ENCODE measurements at places on chromosomes 11 and 22.

- DNase-seq, result no peak
Measured at GRCh38 chr22:41401781-41402648, 20.3 kb downstream of the TEF start.

DNA sequence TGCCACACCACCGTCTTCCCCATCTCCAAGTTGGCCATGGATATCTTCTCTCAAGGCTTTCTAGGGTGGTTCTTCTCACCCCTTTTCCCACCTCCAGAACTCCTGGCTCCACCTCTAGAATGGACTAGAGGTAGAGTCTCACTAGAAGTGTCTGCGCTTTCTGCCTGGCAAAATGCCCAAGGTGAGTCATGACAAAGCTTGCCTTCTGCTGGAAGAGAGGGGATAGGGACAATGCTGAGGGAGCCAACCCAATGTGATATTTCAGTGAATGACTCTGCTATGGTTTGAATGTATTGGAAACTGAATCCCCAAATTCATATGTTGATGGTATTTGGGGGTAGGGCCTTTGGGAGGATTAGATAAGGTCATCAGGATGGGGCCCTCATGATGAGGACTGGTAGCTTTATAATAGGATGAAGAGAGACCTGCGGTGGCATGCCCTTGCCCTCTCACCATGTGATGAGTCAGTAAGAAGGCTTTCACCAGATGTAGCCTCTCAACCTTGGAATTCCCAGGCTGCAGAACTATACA, 4.1 kb upstream of the CD82 start:
- no peak for DNase-seq

DNA sequence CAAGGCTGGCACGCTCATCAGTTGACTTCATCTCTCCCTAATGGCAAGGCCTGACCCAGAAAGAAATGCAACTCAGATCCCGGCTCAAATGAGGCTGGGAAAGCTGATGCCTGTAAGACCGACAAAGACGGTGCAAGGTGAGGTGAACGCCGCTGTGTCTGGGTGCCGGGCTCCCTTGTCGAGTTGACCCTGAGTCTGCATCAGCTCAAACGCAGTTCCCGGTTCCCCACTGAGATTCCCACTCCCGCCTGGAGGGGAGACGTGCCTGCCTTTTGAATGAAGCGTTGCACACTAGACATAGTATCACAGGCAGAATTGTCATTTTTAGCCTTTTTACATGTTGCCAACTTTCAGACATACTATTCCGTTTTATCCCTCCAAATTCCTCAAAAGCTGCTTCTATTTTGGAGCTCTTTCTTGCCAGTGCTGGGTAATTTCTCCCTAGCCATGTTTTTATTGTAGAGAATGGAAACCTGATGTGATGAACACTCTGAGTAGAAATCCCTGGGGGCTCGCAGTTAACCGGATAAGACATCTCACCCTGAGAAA, 831 bp upstream of the TP53AIP1 start:
- no peak for DNase-seq

DNA sequence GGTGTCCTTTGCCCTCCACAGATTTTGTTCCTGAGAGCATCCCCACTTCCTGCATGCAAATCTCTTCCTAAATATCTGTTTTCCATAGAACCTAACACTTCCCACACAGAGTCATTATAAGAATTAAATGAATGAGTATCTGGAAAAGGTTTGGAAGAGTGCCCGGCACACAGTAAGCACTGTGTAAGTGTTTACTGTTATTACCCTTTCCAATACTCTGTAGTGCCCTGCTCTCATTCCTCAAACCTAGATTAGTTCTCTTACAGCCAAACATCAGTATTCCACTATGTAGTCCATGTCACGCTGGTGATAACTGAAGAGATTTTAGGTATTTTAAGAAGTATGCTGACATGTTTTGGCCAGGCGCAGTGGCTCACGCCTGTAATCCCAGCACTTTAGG, 57.3 kb upstream of the PHF21A start:
- no peak for DNase-seq

GRCh38 chr22:20563941-20564371, 56.5 kb downstream of the MED15 start:
- no peak for DNase-seq

- DNase-seq, result no peak
Measured at GRCh38 chr11:61046833-61047232, 55.5 kb upstream of the CD5 start.

GRCh38 chr22:31139866-31140716, at the start of gene PLA2G3:
Gene PLA2G3 (minus strand): TSS chr22:31140508. CDS start chr22:31140354, 154 bp downstream.
- no peak for DNase-seq

GRCh38 chr11:116906479-116906878, 69.1 kb upstream of the APOA1 start:
- no peak for DNase-seq

DNA sequence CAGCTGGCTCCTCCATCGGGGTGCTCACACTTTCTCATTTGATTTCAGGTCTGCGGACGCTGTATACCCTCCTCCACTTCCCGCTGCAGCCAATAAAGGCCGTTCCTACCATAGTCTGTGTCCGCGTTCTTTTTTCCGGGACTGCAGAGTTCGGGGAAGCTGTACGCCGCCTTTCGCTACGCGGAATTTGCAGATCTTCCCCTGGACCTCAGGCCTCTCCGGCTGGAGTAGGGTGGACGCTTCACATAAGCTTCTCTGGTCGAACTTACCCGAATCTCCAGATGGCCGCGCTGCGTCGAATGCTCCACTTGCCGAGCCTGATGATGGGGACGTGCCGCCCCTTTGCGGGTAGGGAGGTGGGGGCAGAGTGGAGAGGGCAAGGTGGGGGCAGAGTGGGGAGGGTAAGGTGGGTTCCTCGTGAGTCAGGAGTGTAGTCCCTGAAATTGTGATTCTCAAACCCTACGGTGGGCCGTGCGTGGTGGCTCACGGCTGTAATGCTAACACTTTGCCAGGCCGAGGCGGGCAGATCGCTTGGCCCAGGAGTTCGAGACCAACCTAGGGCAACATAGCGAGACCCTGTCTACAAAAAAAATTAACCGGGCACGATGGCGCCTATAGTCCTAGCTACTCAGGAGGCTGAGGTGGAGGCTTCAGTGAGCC, 617 bp downstream of the CSKMT start:
- DNase-seq, result peak; percentile 42

DNA sequence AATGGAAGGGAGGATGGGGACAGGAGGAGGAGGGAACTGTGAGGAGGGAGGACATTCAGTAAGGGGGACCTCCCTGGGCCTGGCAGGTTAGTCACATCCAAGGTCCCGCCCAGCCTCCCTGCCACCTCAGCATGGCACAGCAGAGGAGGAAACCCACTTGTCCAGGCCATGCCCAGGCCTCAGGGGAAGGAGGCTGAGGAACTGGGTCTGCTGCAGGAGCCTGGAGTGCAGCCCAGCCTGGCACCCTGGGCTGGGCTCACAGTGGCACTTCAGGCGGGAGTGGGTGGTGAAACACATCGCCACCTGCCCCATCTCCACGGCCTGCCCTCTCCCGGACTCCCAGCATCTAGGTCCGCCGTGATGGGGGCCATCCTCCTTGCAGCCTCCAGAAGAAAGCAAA, 17.2 kb upstream of the KLHL35 start:
- DNase-seq, result no peak

GRCh38 chr11:85647078-85647477, 689 bp upstream of the TMEM126A start:
- DNase-seq, result no peak

- no peak for DNase-seq
Measured at GRCh38 chr11:99333621-99334020, 312.9 kb downstream of the CNTN5 start.
